Sigmoid colon (tissue), 7 donors: ENCODE measurements at places on chromosomes 13 and 19. TPM values are rescaled to one million over a fixed set of nuclear protein-coding genes. Genes with fewer than 3 reads are reported as not detected.

The KLK15 gene
- not detected for total RNA-seq

- H3K4me1 ChIP-seq, result no peaks in the 10 kb centered on the region
- no peaks in the 10 kb centered on the region for H3K36me3 ChIP-seq
- no peaks in the 10 kb centered on the region for H3K27me3 ChIP-seq
- no peak for DNase-seq
- H3K4me3 ChIP-seq, result no peak overlapping the region
- no peak overlapping the region for H3K27ac ChIP-seq
Observed at GRCh38 chr13:65656740-65657329, 1573.3 kb downstream of the PCDH9 start.

DNA sequence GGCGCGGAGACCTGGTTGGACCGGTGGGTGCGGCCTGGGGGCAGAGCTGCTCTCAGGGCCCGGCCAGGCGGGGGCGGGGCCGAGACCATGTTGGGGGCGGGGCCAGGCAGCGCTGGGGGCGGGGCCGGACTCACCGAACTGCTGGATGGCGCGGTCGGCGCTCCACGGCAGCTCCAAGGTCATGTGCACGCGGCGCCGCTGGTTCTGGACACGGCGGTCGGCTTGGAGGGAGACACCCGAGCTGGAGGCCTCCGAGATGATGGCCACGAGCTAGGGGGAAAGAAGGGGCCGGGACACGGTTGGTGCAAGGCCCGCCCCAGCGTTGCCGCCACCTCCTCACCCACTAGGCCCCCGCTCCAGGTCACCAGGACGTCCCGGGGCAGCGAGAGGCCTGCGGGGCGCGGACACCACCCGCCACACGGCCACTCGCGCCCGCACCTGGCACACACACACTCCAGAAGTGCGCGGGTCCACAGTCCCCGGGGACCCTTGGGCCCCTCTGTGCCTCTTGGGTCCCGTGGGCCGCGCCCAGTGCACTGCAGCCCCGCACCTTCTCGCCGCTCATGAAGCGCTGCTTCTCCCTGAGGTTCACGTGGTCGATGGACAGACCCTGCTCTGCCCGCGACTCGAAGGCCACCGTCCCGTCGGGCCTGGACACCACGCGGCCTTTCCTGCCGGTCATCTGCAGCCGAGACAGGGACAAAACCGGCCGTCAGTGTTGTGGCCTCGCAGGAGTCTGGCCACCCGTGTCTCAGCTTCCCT, 8.7 kb downstream of the GPX4 start:
- H3K4me3 ChIP-seq, result peak overlapping the region; percentile 11
- DNase-seq, result peak; percentile 87
- H3K36me3 ChIP-seq, result peaks cover 89% of the 10 kb centered on the region
- H3K4me1 ChIP-seq, result no peaks in the 10 kb centered on the region
- H3K27ac ChIP-seq, result peak overlapping the region; percentile 85

GRCh38 chr13:35496006-35496405, 19.5 kb upstream of the MAB21L1 start:
- no peaks in the 10 kb centered on the region for H3K36me3 ChIP-seq
- no peaks in the 10 kb centered on the region for H3K27me3 ChIP-seq
- H3K27ac ChIP-seq, result no peak overlapping the region

- H3K36me3 ChIP-seq, result no peaks in the 10 kb centered on the region
- no peak overlapping the region for H3K27ac ChIP-seq
- no peaks in the 10 kb centered on the region for H3K27me3 ChIP-seq
Observed at GRCh38 chr13:27406178-27406939, 18.1 kb upstream of the GTF3A start.

DNA sequence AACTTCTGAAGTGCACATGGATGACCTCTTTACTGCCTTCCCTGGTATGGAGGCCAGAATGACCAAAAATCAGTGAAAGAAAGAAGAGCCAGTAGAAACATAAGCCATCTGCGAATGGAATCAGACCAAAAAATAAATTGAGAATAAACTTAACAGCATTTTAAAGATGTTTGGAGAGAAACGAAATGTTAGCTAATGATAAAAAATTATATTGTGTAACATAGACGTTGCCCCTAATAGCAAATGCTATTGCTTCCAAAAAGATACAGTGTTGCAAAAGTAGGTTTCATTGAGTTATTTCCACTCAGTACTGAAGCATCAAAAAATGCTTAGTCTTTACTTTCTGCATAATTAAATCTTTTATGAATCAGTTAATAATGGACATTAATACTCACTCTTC, 371.7 kb downstream of the LIG4 start:
- H3K27me3 ChIP-seq, result no peaks in the 10 kb centered on the region
- no peaks in the 10 kb centered on the region for H3K4me1 ChIP-seq
- H3K36me3 ChIP-seq, result no peaks in the 10 kb centered on the region
- H3K27ac ChIP-seq, result no peak overlapping the region
- no peak overlapping the region for H3K4me3 ChIP-seq
